Urinary bladder (tissue), 4 donors: ENCODE measurements at places on chromosomes 2 and 18.

- peak; percentile 72 for DNase-seq
Observed at GRCh38 chr2:38581193-38582147, 21.3 kb downstream of the HNRNPLL start.

- no peak for DNase-seq
Observed at GRCh38 chr2:119439574-119440500, 8.2 kb downstream of the TMEM37 start.

GRCh38 chr2:134173338-134174016 is 80.4 kb upstream of the MGAT5 start:
- no peak for DNase-seq

DNA sequence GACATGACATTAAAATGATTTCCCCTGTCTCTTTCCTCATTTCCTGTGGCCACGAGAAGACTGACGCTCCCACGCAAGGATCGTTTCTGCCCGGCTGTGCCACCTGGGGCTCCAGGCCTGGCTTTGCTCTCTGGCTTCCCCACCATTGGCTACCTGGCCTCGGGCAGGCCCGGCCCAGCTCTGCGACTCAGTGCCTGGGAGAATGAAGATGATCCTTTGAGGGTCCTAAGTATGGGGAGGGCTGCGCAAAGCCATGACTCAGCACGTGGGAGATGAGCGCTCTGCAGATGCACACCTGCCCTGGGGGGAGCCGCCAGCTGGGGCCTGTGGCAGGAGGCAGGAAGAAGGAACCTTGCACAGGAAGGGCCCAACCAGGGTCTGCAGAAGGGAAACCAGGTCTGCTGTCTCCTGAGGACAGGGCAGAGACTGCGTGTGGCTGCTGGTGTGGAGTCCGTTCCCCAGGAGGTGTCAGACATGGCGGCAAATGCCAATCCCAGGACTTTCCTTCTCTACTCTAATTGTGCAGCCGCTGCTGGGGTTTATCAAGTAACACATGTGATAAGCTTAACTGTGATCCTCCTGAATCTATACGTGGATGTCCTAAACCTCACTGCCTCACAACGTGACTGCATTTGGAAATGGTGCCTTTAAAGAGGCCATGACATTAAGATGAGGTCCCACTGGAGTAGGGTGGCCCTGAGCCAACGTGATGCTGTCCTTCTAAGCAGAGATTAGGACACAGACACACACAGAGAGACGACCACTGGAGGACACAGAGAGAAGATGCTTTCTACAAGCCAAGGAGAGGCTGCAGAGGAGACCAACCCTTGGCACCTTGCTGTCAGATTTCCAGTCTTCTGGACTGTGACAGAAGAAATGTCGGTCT is 32.9 kb downstream of the MBP start:
- DNase-seq = no peak

DNA sequence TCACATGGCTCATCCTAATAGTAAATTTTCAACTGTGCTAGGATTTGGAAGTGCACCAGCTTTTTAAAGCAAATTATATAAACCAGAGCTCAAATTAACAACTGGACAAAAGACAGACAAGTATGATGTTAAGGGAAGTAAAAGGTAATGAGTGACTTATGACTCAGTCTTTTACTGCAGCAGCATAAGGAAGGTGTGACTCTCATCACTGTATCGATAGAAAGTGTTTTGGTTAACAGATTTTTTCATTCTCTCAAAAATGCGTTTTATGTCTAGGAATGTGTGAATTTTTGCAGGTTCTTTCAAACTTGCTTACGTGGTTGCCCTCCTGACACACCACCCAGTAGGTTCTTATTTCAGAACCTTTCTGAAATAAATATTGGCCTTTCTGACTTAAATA is 244.2 kb upstream of the BOD1L2 start:
- DNase-seq = no peak

GRCh38 chr2:139964721-139965440 is 1184.7 kb upstream of the NXPH2 start:
- DNase-seq = no peak

DNA sequence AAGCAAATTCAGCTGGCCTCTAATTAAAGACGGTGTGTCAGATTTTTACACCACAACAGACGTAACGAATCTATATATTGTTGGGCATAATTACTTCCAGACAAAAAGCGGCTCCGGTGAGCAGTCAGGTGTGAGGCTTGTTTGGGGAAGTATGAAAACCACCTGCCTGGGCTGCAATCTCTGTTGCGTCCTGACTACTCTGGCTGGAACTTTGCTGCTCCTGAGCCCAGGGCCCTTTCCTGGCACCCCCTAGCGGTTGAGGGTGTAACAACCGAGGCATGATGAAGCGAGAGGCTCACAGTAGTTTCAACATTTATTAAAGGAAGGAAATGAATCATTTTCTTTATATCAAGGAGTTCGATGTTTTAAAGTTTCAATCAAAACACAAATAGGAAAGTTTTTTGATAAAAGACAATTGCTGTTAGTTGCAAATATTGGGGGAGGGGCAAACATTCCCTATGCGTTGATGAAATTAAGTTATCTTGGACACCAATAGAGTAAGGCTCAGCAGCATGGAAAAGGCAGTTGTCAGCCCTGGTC is 10.6 kb upstream of the ITGB6 start:
- DNase-seq = no peak

- no peak for DNase-seq
Observed at GRCh38 chr2:181309586-181309985, 147.6 kb upstream of the ITGA4 start.

DNA sequence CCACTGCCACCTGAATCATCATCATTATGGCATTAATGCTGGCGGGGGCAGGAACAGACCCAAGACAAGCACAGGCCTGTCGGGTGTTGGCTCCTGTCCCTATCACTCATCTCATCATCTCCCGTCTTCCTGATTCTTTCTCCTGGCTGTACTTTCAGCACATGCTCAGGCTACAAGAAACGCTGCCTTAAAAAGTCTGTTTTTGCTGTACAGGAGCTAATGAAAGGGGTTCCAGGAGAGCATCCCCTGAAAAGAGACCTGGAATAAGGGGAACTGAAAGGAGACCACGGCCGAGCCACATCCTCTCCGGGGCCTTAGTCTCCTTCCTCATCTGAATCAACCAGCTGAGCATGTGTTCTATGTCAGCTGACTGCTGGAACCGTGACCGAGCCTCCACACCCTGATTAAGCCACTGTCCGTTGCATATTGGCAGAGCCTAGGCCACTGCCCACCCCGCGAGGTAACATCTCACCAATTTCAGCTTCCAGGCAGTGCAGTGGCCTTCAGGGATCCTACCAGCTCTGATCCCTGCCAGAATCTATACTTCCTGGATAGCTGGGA is 62.6 kb downstream of the DNMT3A start:
- DNase-seq = no peak

DNA sequence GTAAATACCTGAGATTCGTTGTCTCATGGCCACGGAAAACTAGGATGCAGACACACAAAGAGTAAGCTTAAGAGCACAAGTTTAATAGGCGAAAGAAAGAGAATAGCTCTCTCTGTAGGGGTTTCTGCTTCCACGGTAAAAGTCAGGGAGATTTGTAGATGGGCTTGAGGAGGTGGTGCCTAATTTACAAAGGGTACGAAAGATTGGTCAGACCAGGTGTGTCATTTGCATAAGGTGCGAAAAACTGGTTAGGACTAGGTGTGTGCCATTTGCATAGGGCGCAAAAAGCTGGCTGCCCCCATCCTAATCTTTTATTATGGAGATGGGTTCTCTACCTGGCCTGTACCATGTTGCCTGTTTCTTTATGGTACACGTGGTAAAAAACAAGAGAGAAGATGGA is 170.5 kb upstream of the DOK6 start:
- DNase-seq = no peak

DNA sequence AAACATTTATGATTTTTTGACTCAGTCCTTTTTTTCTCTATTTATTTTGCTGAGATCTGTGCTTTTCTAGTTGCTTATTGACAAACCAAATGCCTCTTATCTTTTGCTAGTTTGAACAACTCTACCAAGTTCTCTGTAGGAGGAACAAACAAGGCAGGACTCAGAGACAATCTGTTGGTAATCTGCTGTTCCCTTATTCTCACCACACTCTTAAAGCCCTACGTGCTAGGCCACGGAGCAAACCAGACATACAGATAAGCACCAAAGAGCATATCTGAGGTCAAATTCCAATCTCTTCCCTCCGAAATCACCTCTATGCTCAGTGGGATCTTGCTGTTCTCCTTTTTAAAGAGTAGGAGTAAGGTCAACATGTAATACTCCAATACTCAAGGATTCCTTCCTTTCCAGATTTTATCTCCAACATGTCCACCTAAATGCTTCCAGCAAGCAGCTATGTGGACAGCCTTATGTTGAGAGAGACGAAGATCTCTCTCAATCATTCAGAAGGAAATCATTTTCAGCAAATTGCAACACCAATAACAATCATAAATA is 18.4 kb downstream of the FN1 start:
- DNase-seq = no peak

DNA sequence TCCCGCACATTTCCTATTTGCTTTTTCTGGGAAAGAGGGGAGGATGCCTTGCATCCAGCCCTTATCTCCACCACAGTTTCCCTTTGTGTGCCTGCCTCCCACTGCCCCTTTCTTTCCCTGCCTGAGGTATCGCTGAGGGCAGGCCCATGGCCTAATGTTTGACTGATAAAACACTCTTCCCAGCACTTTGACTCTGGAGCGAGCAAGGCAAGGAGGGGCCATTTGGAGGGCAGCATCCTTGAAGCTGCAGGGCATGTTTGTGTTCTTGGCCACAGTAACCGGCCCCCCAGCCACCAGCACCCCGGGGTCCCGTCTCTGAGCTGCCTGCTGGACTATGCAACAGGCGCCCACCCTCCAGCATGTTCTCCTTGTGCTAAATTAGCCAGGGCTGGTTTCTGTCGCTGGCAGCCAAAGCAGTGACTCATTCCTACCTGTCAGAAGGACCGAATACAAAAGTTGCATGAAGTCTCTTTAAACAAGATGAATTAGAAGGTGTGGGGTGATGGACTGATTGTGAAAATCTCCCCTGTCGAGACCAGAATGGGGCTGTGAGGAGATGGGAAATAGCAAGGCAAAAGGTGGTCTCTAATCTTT is 50.7 kb downstream of the BCL2L11 start:
- DNase-seq = no peak

GRCh38 chr2:118721817-118722551 is 125.5 kb downstream of the EN1 start:
- DNase-seq = no peak

DNA sequence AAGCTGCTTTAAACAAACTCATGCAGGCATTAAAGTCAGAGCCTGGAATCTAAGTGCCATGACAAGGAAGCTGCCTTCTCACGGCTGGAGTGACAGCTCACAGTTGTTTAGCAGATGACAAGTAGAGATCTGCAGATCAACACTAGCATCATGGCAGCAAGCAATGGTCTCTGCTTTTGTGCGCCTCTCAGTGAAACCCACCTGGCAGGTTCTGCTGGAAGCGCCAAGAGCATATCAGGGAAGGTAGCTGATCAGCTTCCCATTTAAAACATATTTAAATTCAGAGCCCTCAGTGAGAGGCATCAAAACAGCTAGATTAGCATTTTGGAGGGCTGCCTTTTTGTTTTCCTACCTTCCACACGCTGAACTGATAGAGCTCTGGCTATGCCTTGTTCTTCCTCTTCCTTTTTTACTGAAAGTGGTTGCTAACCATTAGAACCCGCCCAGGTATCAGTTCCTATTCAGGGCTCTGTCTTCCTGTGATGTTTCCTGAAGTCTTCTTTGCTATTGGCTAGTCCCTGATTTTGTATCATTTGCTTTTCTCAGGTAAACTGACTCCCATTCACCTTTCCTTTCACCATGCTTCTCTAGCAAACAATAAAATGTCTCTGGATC is 70.8 kb downstream of the TMEM200C start:
- no peak for DNase-seq

- DNase-seq = no peak
Observed at GRCh38 chr2:113760400-113760799, 4.0 kb upstream of the SLC35F5 start.

DNA sequence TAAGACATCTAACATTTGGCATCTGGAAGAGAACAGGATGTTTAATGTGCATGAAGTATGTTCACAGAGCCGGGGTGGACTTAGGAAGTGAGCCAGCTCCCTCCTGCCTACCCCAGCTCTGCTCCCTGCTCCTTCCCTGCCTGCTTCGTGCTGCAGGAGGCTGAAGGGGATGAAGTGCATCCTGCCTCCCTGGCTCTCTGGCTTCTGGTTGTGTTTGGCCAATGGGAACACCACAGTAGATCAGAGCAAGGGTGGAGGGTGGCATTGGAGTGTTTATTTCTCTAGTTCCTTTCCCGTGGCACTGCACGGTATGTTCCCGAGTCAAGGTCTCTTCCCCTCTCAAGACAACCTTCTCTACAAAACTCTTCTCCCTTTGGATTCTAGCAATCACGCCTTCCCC is 379.9 kb downstream of the CLIP4 start:
- no peak for DNase-seq

- no peak for DNase-seq
Observed at GRCh38 chr2:150491943-150492342, 4.5 kb upstream of the RND3 start.

- DNase-seq = no peak
Observed at GRCh38 chr2:105683011-105683492, 61.7 kb upstream of the NCK2 start.
